DMS153 (cell line): ENCODE measurements at places on chromosomes 6 and 20.

- DNase-seq: no peak
Measured at GRCh38 chr20:36086767-36087166, 67.8 kb upstream of the EPB41L1 start.

GRCh38 chr20:58746620-58747019, 54.0 kb downstream of the NPEPL1 start:
- no peak for DNase-seq

- no peak for DNase-seq
Measured at GRCh38 chr20:44914924-44915323, 5.1 kb downstream of the PABPC1L start.

GRCh38 chr6:153023977-153024708, 21.6 kb upstream of the MTRF1L start:
- DNase-seq: no peak

GRCh38 chr6:56594699-56595098, 48.0 kb downstream of the DST start:
- DNase-seq: peak; percentile 82

- DNase-seq: no peak
Measured at GRCh38 chr6:92473056-92473455, 946.3 kb downstream of the EPHA7 start.

DNA sequence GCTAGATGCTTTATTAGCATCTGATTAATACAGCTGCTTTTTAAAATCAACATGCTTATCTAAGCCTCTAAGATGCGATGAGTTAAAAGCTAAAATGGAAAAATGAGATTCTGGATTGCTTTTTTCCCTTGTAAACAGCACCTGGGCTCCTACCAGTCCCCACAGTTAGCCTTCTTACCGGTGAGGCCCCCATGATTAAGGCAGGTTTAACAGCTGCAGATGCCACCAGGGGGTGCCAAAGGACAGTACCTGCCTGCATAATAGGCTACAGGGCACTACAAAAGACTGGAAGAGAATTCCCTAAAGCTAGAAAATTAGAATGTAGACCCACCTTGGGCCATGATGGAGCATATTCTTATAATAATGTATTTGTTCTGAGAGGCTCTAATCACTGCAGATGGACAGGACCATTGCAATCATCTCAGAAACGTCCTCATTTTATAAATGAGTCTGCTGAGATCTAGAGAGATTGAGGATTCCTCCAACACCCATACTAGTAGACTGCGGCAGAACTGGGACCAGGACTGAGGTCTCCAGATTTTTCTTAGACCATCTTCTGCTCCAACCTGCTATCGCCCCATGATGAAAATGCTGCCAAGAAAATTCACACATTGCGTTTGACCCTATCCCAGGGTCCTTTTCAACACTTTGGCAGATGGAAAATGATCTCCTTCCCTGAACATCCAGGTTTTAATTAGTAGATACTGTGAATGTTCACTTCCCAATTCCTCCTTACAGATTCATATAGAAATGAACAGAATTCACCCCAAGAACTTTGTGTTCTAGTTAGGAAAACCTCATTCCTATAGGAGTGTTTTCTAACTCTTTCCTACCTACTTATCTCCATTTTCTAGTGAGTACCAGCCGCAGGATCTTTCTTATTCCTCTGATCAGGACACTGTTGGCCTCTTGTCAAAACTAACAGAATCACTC, 148.8 kb downstream of the RPS12 start:
- DNase-seq: peak; percentile 47
